Cerebellar cortex (tissue), 1 donor: ENCODE measurements at places on chromosomes 2 and 18.

DNA sequence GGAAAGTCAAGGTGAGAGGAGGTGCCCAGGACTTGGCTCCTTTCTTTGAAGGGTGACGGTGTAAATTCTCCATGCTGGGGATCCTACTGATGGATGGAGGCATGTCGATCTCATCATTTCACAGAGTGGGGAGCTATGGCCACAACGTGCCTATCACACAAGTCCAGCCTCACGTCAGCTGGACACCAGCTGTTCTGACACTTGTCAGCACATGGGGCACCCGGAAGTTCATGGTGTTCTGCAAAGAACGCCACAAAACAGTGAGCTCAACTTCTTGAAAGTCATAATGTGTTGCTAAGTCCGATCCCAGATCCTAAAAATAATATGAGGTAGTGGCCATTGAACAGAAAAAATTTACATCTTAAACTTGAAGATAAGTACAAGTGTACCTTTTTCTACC is 12.3 kb downstream of the PAX8 start:
- DNase-seq, result no peak

DNA sequence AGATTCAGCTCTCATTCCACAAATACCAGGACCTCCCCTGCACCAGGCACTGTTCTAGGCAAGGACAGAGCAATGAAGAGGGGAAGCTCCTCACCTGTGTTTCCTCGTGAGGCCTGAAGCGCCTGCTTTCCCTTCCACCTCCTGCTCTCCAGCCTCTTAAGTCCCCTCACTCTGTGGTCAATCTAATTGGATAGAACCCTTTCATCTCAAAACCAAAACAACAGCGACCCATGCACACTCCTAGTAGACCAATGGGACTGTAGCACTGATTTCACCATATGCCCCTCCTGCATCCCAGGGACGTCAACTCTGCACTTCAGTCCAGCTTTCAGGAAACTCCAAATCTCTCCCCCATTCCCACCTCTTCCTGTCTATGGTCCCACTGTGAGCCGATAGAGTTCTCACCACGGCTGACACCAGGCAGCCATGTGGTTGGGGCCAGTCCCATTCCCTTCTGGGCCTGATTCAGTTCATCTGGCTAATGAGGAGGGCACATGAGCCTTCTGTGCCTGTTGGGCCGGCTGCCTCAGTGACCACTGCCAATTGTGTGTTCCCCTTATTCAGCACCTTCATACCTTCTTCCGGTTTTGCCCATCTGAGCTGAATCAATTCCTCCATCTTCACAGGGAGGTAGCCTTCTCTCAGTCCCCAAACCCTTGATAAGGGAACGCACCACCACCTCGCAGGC is 33.3 kb upstream of the MAT2A start:
- DNase-seq, result no peak

DNA sequence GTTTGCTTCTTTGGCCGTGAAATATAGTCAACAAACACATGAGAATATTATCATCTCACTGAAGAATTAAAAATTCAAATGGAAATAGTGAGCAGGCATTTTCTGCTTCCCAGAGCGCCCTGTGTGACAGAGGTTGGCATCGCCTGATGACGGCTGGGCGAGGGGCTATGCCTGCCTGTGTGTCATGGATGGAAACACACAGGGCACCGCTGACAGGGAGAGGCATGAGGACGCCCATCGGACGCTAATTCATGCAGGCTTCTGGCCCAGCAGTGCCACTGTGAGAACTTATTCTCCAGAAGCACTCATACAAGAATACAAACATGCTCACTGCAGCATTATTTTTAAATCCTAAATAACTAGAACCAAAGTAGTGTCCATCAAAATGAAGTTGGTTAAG is 61.4 kb upstream of the OTOS start:
- DNase-seq, result no peak

DNA sequence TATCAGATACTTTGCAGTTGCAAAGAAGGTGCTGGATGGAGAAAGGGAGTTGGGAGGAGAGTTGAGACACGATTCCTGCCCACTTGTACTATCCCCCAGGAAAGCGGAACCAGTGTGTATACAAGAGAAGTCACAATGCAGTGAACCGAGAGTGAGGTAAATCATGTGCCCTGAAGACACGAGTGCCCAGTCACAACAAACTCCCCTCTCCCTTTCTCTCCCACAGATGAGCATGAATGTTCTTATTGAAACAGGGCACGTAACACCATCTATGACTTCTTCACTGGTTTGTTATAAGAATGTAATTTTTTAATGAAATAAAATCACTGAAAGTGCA is 155.7 kb downstream of the IRS1 start:
- no peak for DNase-seq

GRCh38 chr2:239625156-239625845 is 224.5 kb upstream of the HDAC4 start:
- DNase-seq, result no peak
